NCI-H2171 treated with DMSO at 0.1 percent for 48 hours (cell line): ENCODE measurements at places on chromosomes 7 and 10.

DNA sequence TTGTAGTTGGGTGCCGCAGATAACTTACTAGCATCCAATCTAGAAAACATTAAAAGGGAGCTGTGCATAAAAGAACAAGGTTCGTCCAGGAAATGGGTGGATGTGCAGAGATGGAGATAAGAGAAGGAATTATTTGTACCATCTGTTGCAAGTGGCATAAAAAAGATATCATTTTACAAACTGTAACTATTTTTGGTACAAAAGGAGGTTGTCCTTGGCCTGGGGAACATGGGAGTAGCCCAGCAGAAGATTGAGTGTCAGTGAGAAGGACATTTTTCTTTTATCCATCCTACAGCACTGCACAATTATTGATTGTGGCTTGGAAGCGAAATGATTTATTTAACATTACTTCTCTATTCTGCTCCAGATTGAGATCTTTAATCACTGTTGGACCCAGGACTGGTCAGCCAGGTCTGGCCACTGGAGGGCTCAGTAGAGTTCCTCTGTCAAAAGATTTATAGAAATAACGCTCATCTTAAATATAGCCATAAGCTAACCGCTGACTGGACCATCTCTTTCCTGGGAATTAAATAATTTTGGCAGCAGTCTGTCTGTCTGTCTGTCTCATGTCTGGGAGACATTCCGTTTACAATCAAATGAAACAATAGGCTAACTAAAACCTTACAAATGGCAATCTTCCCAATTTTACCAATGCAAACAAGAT, 254.1 kb downstream of the KIAA1217 start:
- DNase-seq = peak; percentile 49

GRCh38 chr7:73437621-73438416, 4.2 kb downstream of the FZD9 start:
- DNase-seq = no peak

DNA sequence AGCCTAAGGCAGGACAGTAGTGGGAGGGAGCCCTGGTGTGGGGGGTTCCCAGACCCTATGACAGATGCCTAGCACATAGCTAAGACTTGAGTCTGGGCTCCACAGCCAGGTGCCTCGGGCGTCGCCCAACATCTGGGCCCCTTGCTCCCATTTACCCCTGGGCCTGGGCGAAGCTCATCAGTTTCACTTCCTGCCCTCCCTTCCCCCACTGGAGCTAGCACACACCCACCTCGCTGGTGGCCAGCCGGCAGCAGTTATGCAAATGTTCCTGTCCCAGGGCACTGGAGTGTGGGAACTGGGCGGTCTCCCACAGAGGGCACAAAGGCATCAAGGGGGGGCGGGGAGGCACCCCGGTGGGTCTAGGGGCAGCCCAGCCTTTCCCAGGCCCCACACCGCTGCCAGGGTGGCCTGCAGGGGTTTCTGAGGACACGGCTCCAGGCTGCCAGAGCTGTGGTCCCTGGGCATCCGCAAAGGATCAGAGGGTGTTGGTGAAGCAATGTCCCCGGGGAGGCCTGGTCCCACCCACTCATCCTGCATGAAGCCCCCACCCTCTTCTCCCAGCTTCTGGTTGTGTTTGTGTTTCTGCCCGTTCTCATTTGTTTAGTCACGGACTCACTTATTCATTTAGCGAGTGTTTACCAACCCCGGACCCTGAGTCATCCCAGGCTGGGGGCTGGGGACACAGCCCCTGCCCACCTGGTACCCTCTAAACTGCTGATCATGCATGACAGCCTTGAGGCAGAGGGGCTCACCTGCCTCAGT, 20.4 kb downstream of the SH2B2 start:
- DNase-seq = peak; percentile 44

DNA sequence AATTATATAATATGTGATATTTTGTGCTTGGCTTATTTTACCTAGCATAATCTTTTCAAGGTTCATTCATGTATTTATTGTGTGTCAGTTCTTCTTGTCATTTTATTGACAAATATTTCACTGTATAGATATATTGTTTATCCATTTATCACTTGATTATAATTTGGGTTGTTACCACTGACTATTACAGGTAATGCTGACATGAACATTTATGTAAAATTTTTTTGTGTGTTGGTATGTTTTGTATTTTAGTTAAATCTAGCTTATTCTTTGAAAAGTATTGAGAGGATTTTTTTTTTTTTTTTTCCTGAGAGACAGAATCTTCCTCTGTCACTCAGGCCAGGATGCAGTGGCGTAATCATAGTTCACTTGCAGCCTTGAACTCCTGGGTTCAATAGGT, 107.7 kb downstream of the MAPK8 start:
- DNase-seq = no peak

DNA sequence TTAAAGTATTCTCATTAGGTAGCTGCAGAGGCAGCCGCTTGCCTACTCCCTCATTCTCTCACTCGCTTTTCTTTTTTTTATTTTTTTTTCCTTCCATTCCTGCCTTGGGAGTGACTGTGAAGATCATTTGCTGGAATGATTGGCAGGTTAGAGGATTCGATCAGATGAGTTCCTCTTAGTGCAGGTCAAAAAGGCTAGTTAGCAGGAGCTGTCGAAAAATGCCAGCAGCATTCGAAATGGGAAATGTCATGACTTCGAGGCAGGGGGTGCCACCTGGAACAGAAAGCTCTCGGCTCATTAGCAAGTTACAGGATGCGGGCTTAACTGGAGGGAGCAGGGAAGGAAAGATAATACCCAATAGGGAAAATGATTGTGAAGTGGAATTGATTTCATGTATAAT, 137.5 kb upstream of the FZD1 start:
- peak; percentile 25 for DNase-seq

GRCh38 chr7:50266635-50267386, 37.7 kb upstream of the IKZF1 start:
- DNase-seq = no peak

DNA sequence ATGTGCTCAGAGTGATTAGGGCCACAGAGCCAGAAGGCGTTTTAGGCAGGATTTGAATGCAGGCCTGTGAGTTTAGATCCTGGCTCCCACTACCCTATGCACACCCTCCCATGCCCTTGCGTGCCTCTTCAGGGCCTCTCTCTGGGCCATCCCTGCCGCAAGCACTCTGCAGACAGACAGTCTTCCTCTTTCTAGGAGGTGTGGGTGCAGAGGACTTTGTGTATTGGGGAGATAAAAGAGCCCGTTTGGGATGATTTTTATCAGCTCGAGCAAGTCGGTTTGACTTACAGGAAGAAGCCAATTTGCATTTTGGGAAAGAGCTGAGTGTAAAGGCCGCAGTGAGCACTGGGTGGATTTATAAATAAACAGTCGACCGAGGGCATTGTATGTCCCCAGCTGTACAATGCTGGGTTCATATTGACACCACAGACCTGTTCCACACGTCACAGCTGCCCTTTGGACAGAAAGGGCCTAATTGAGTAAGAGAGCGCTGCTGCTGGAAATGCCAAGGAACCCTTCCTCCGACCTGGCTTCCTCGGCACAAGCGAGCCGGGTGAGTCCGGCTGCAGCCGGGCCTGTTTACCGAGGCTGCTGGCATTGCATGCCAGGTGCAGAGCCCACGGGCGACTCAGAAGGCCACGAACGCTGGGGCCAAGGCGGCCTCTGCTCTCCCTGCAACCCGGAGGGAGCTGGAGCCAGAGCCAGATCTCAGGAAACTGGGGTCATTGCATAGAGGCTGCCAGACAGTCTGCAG, 25.1 kb downstream of the ZMIZ1 start:
- no peak for DNase-seq

- no peak for DNase-seq
These were observed 632.9 kb upstream of the LRRTM3 start for GRCh38 chr10:66292922-66293321.

DNA sequence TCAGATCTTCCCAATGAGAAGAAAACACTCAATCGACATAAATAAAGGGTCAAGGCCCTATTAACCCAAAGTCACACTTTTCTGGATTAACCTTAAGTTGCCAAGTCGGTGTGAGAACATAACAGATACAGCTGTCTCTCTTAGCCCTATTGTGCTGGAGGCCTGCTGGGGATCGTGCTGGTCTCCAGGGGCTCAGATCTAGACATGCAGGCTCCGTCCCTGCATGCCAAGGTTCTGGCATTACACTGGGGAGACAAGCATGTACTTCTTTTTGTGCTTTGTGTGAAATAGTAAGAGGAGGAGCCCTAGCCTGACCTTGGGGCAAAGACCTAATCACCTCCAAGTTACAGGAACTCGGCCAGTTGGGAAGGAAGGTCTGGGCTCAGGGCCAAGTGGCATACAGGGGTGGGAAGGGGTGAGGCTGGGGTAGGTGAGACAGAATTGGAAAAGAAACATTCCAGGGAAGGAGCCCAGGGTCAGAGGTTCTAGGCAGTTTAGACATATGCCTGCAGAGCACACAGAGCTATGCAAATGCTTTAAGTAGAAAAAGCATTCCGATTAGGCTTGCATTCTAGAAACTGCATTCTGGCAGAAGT, 216.4 kb downstream of the HECW1 start:
- no peak for DNase-seq

DNA sequence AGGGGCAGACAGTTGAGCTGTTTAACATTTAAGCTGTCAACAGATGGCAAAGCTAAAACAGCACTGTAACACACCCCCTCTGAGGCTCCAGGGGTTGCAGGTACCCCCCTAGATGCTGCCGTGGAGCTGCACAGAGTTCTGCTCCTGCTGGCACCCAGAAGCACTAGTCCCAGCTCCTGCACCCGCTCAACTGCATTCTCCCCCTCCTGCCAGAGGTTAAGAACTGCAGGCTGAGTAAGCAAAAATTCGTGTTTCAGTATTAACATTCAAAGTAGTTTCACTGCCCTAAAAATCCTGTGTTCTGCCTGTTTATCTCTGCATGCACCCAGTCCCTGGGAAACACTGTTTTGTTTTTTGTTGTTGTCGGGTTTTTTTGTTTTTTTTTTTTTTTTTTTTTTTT, 790.8 kb upstream of the KCND2 start:
- peak; percentile 8 for DNase-seq

DNA sequence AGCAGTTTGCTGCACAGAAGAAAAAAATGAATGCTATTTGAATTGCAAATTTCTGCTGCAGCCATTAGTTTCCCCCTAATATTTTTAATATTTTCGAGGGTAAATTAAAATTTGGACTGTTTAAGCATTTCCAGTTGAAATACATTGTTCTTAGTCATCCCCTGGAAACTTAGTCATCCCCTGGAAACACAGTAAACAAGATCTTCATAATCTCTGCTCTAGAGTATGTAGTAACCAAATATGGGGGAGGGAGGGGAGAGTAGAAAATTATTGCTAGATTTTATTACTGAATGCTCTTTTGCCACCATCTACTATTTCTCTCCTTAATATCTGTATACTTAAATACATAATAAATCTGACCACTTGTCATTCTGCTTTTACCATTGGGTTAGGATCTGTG, 1053.3 kb downstream of the SORCS1 start:
- no peak for DNase-seq

GRCh38 chr7:41156268-41156667, 546.6 kb downstream of the INHBA start:
- no peak for DNase-seq

DNA sequence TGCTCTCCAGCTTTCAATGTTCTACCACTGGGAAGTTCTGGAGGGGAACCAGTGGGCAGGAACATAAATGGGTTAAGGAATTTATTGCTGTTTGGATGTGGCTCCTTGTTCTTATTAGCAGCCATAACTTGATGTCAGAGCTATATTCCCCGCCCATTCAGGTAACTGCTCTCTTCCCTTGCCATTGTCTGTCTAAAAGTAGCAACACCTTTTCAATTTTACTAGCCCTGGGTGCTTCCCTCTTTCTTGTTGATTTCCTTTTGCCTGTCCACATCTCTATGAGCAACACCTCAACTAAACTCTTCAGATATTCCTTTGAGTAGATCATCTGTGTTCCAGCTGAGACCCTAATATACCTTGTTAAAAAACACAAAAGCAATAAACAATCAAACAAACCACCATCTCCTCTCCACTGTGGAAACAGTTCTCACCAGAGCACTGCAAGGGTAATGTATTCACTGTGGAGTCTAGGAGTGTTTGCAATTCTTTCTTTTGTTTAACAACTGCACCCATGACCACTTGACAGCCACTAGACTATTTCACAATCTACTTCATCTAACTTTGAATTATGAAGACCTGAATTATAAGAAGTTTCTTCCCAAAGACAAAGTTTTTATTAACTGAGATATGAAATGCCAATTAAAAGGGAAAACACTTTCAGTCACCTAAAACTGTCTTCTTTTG, 436.7 kb downstream of the IPMK start:
- no peak for DNase-seq

DNA sequence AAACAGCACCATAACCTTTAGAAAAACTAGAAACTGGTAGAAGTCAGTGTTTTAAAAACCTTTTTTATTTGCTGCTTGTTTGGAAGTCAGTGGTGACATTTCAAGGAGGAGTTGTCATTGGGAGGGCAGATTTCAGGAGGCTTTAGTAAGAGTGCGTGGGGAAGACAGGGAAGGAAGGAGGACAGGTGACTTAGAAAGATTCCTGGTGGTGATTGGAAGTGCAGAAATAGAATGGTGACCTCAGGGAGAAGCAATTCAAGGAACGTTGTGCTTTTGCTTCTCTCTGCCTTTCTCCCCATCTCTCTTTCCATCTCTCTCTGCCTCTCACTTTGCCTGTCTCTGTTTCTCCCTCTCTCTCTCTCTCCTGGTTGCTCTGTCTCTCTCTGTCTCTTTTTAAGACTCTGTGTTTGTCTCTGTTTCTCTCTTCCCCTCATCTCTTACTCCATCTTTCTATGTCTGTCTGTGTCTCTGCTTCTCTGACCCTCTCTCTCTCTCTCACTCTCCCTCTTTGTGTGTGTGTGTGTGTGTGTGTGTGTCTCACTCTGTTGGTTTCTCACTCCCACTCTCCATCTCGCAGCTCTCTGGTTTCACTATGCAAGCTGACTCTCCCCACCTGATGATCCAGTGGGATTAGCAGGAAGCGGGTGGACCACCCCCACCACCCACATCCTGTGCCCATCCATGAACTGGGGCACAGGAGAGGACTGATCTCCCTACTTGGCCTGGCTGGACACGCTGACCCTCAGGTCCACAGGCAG, 10.9 kb upstream of the PFKP start:
- no peak for DNase-seq

DNA sequence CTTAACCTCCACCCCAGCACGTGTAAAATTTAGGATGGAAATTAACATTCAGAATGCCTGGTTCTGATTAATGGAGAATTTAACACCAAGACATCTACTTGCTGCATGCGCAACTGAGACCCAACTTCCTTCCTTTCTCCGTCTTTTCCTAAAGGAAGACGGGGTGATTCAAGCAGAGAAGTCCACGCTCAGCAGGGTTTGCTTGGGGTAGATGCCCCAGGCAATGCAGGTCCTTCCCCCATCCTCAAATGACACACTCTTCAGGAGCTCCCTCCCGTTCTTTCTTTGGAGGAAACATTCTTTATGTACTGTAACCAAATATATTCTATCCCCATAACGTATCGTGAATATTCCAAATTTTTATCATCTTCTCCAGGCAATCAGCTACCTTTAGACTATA, 47.0 kb downstream of the FAM171A1 start:
- no peak for DNase-seq

GRCh38 chr7:111238886-111239285, 148.0 kb downstream of the LRRN3 start:
- no peak for DNase-seq

GRCh38 chr10:101941871-101942270, 98.3 kb upstream of the KCNIP2 start:
- no peak for DNase-seq
